ENCODE measurements at places on chromosomes 4 and X.
A peak's percentile ranks its signal among the peaks of the same experiment; 100 is the strongest.

DNA sequence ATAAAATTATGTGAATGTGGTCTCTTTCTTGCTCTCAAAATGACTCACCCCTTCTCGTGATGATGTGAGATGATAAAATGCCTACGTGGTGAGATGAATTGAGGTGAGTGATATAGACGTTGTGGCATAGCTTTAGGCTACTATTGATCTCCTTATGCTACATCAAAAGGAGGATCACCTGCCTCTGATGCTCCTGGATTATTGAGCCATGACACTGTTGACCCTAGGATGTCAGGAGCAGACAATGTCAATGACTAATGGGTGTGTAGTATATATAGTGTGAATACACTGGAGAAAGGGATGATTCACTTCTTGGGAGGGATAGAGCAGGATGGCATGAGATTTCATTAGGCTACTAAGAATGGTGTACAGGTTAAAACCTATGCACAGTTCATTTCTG is 210.7 kb upstream of the PRPS2 start:
- no peak for DNase-seq

- no peak for DNase-seq
Measured at GRCh38 chr4:74897386-74897785, 35.5 kb upstream of the PARM1 start.

DNA sequence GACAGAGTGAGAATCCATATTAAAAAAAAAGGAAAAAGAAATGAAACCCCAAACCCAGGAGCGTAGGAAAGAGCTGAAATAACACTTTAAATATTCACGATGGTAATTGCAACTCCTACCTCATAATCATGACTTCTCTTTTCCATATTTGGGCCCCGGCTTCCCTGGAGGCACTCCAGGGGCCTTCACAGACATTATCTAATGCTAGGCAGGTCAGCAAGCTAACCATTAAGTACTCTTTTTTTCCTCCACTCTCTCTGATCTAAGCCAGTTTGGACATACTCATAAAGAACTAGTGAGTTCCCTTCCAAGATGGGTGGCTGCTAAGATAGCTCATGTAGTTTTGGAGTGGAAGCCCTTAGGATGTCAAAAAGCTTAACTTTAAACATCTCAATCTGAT is 83.2 kb downstream of the SH3KBP1 start:
- no peak for DNase-seq

- DNase-seq: no peak
Measured at GRCh38 chr4:128298852-128299251, 11.2 kb upstream of the PGRMC2 start.

DNA sequence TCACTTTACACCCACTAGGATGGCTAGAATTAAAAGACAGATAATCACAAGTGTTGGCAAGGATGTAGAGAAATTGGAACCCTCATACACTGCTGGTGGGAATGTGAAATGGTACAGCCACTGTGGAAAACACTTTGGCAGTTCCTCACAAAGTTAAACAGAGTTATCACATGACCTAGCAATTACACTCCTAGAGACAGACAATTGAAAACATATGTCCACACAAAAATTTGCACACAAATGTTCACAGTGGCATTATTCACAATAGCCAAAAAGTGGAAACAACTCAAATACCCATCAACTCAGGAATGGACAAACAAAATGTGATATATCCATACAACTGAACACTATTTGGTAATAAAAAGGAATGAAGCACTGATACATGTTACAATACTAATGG is 5.7 kb downstream of the ZNF280C start:
- DNase-seq: no peak

DNA sequence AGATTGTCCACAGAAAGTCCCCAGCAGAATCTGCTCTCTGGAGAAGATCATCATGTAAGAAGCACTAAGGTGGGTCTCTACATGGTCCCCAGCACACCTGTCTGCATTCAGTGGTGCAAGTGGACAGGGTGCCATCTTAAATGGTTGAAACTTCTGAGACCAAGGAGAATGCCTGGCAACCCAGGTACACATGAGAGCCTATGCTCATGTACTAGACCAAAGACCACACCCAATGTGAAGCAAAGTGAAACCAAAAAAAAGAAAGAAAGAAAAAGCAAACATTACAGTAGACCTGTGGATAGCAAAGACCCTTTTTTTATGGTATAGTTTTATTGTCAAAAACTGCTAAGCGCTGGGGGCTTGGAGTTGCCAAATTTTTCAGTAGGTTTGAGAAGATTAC is 15.0 kb downstream of the CD40LG start:
- DNase-seq: no peak

- no peak for DNase-seq
Measured at GRCh38 chr4:42271096-42271495, 118.6 kb upstream of the BEND4 start.

GRCh38 chrX:4881277-4881676 is 1167.8 kb upstream of the PRKX start:
- no peak for DNase-seq

DNA sequence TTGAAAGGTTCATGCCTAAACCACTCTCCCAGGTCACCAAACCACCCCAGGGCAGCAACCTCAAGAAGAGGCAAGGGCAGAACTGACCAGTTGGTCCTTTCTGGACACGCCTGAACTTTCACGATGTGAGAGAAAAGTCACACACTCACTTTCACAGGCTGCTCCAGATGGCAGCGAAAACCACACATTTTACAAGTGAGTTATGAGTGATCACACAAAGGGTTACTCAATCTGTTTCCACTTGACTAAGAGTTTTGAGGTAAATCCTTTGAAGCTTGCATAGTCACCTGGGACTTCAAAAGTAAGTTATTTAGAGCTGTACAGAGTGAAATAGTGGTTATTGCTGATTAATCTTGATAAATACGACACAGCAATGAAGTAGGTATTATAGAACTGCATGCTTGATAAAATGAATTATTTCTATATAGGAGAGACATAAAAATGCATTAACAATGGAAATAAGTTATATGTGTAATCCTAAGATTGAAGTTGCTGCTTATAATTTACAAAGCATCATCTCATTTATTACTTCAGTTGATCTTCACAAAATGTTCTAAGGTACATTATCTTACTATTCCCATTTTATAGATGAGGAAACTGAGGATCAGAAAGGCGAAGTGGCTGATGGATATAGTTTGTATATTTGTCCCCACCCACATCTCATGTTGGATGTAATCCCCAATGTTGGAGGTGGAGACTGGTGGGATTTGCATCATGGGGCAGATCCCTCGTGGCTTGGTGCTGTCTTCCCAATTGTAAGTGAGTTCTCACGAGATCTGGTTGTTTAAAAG is 103.0 kb upstream of the KLF3 start:
- no peak for DNase-seq

- no peak for DNase-seq
Measured at GRCh38 chr4:184313058-184313581, 95.4 kb upstream of the ENPP6 start.

GRCh38 chrX:69314436-69315348 is 149.4 kb upstream of the PJA1 start:
- no peak for DNase-seq

- DNase-seq: no peak
Measured at GRCh38 chrX:155951237-155951789, 46.2 kb upstream of the IL9R start.

- no peak for DNase-seq
Measured at GRCh38 chr4:141195095-141195707, 25.5 kb upstream of the ZNF330 start.

DNA sequence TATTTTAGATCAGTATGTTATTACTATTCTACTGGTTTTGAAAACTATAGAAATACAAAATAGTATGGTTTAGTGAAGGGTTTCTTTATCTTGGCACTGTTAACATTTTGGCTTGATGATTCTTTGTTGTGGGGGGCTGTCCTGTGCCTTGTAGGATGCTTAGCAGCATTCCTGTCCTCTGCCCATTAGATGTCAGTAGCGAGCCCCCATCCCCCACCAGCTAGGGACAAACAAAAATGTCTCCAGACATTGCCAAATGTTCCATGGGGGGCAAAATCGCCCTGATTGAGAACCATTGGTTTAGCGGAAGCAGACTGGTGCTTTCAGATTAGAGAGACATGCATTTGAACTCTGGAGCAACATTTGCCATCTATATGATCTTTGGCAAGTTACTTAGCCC is 23.3 kb downstream of the SPARCL1 start:
- DNase-seq: no peak

- DNase-seq: no peak
Measured at GRCh38 chrX:110032534-110033147, 29.7 kb downstream of the TMEM164 start.

DNA sequence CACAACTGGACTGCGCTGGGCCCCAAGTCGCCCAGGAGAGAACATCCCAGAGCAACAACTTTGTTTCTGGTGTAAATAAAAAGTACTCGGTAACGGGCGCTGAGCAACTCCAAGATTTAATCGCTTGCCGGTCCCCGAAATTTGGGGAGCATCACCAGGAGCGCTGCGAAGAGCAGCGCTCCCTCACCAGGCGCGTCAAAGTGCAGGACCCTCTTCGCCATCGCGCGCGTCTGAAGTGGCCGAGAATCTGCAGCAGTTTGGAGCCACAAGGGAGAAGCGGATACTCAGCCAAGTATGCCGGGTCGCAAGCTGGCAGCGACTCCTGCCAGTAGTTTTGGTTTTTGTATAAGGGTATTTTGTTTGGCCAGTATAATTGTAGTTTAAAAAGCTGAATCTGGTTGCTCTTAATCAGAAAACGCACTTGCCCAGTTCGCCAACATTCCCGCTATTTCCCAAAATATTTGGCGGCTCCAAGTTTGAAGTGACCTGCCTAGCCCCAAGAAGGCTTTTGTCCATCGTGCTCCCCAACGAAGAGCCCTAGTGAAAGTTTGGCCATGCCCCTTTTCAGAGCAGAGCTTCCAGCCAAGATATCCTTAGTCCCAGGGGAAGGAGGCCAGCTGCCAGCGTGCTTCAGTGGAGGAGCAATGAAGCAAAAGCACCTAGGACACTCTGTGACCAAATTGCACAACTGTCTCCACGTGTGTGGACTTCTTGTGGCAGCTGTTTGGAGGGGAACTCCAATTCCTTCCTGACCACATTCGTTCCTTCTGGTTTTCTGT is 557 bp upstream of the KDR start:
- no peak for DNase-seq

DNA sequence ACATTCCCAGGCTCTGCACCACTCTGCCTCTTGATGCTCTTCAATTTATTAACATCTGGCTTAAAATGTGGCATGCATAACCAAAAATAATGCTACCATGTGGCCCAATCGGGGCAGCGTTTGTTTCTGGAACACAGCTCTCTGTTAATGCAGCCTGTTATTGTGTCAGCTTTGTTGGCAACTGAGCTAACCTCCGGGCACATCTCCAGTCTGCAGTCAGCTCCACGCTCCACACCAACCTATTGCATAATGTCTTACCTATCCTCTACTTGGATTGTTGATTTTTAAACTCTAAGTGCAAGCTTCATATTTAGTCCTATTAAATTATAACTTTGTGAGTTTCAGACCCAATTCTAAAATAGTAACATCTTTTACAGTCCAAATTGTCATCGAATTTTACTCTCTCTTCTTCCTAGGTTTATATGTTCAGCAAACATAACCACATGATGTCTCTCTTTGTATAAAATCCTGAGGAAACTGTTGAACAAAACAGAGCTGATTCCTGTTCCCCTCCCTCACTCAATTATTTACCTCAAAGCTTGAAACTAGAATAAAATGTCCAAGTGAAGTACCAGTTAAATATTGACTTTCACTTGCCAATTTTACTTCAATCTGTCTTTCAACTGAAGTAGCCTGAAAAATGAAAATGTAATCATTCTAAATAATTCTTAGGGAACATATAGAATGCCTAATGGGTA is 92.2 kb upstream of the RAPGEF2 start:
- DNase-seq: no peak

GRCh38 chr4:53315300-53315699 is 50.6 kb downstream of the SCFD2 start:
- DNase-seq: no peak

- DNase-seq: no peak
Measured at GRCh38 chr4:107044170-107044569, 8.1 kb upstream of the DKK2 start.

GRCh38 chrX:40845331-40845911 is 110.1 kb upstream of the MED14 start:
- peak; percentile 21 for DNase-seq

DNA sequence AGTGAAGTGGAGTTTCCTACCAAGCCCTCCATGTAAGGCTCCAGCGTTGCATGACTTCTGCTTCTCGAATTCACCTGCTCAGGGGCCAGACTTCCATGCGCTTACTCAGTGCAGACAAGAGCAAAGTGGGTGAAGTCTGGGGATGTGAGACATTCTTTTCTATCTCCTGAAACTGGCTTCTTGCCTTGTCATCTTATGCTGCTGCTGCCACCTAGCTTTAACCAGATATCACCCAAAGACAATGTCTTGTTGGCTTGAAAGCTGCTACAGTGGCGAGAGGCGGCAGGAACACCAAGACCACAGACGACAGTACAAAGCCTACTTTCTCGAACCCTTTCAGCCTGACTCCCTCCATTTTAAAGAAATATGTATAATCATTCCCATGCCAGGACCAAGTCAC is 103.6 kb upstream of the ADGRG2 start:
- peak; percentile 55 for DNase-seq

- DNase-seq: no peak
Measured at GRCh38 chrX:154032160-154032559, 12.5 kb upstream of the IRAK1 start.

DNA sequence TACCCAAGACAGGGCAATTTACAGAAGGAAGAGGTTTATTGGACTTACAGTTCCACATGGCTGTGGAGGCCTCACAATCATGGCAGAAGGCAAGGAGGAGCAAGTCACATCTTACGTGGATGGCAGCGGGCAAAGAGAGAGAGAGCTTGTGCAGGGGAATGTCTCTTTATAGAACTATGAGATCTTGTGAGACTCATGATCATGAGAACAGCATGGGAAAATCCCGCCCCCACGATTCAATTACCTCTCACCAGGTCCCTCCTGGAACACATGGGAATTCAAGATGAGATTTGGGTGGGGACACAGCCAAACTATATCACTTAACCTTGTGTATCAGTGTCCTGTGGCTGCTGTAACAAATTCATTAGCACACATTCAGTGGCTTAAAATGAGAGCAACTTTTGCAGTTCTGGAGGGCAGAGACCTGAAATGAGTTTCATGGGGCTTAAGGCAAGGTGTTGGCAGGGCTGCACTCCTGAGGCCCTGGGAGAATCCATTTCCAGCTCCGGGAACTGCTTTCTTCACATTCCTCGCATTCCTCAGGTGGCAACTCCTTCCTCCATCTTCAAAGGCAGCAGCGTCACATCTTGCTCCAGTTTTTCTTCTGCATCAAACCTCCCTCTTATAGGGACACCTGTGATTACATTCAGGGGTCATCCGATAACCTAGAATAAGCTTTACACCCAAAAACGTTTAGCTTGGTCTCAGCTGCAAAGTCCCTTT is 22.3 kb upstream of the NSG1 start:
- no peak for DNase-seq

DNA sequence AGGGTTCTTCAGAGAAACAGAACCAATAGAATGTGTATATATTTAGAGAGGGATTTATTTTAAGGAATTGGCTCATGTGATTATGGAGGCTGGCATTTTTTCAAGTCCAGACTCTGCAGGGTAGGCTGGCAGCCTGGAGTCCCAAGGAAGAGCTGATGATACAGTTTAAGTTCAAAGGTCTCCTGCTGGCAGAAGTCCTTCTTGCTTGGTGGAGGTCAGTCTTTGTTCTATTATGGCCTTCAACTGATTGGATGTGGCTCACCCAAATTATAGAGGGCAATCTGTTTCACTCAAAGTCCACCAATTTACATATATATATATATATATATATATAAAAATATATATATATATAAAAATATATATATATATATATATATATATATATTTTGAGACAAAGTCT is 52.1 kb upstream of the HSD17B10 start:
- DNase-seq: no peak

- DNase-seq: peak; percentile 14
Measured at GRCh38 chr4:152316969-152317368, 218.9 kb downstream of the FBXW7 start.
